ENCODE measurements at places on chromosomes 6 and 20.

GRCh38 chr6:167098825-167099225 is 24.1 kb upstream of the CCR6 start:
- peak; percentile 40 for DNase-seq

GRCh38 chr6:7541175-7542064 is at the start of gene DSP:
Gene DSP (plus strand): TSS chr6:7541671. CDS start chr6:7541916, 245 bp downstream.
- peak; percentile 44 for DNase-seq

DNA sequence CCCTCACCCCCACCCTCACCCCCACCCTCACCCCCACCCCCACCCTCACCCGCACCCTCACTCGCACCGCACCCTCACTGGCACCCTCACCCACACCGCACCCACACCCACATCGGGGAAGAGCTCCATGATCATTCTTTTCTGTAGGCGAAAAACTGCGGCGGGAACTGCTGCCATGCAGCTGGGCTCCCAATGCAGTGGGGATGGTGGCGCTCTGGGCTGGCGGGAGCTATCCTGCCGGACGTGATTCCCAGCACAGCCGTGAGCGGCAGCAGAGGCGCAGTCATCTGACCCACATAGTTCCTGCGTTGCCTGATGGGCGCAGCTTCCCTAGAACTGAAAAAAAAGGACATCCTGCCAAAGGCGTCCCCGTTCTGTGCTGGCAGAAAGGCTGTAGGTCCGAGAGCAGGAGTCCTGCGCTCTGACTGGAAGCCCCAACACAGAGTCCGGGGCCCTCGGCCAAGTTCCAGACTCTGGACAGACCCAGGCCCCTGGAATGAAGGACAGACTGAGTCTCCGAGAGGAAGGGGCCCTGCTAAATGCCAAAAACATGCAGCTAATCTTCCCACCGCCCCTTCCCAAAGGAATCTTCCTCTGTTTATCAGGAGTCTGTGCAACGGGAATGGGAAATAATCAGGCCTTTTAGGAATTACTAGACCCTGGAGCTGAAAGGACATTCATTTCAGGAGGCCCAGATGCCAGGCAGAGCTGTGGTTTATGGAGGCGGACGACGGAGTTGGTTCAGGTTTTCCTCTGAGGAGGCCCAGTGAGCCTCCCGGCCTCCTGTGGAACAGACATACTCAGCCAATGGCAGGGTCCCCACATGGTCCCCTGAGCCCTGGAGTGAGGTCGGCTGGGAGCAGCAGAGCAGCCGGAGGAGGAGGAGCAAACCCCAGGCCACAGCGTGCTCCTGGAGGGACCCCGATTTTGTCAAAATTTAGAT is 14.1 kb upstream of the TCFL5 start:
- peak; percentile 23 for DNase-seq

- DNase-seq, result peak; percentile 57
Observed at GRCh38 chr20:50467718-50468356, 42.3 kb upstream of the PTPN1 start.

DNA sequence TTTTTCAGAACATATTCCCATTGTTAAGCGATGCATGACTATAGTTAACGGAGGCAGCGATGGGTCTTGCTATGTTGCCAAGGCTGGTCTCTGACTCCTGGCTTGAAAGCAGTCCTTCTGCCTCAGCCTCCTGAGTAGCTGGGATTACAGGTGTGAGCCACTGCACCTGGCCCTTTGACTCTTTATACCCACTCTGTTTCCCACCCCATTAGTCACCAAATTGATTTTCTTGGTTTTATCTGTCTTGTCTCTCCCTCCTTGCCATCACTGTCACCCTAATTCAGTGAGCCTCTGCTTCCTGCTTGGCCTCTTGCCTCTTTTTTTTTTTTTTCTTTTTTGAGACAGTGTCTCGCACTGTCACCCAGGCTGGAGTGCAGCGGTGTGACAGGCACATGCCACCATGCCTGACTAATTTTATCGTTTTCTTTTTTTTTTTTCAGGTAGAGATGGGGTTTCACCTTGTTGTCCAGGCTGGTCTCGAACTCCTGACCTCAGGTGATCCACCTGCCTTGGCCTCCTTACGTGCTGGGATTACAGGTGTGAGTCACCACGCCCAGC is 31.3 kb downstream of the ZFAND3 start:
- no peak for DNase-seq

GRCh38 chr20:62025832-62026563 is 39.7 kb downstream of the TAF4 start:
- DNase-seq, result peak; percentile 48

- DNase-seq, result no peak
Observed at GRCh38 chr20:50506270-50506579, 4.0 kb upstream of the PTPN1 start.

GRCh38 chr6:5723841-5724691 is 282.7 kb downstream of the NRN1 start:
- DNase-seq, result peak; percentile 8
